ENCODE measurements at places on chromosomes 5 and 9.

- peak; percentile 47 for DNase-seq
These were observed 110.9 kb downstream of the FOXD1 start for GRCh38 chr5:73337586-73338255.

DNA sequence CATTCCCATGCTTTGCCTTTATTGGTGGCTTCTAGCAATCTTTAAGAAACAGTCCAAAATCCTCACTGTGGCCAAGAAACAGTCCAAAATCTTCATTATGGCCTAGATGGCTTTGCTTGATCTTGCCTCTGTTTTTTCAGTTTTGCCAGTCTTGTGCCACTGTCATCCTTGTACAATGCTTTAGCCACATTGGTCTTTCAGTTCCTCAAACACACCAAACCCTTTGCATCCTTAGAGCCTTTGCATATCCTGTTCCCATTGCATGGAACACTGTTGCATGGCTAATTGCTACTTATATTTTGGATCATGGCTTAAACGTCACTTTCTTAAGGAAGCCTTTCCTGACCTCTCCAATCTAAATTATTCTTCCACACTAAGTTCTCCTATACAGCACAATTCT, 22.1 kb downstream of the MRRF start:
- DNase-seq, result no peak

DNA sequence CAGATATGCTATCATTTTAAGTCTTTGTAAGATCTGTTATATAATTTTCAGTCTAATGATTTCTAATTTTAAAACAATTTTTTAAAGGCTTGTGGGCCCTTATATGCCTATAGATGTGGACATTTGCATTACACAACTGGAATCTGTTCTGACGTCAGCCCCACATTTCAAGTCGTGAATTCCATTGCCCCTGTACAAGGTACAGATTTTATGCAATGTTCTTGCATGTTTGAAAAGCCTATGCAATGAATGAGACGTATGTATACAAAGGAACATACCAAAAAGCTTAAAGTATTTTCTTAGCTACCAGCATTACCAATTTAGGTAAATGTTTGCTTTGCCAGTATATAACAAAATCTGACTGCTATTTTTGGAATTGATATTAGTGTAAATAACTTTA, 77.2 kb downstream of the ITGA1 start:
- DNase-seq, result no peak

DNA sequence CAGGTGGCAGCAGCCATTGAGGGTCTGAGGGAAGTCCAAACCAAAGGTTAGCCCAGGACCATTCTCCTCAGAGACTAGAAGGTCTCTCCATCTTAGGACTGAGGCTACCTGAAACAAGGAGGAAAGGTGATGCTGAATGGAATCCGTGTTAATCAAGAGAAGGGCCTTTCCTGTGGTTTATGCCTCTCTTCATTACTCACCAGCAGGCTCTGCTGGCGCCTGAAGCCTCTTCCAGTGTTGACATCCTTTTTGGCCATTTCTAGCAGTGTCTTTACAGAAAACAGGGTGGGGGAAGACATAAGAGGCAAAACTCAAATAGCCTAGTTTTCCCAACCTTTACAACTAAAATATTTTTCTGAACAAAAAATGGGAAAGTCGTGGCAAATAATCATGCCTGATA, 98.0 kb downstream of the ENC1 start:
- DNase-seq, result no peak

- no peak for DNase-seq
These were observed 192.8 kb upstream of the IZUMO3 start for GRCh38 chr9:24738421-24738961.

DNA sequence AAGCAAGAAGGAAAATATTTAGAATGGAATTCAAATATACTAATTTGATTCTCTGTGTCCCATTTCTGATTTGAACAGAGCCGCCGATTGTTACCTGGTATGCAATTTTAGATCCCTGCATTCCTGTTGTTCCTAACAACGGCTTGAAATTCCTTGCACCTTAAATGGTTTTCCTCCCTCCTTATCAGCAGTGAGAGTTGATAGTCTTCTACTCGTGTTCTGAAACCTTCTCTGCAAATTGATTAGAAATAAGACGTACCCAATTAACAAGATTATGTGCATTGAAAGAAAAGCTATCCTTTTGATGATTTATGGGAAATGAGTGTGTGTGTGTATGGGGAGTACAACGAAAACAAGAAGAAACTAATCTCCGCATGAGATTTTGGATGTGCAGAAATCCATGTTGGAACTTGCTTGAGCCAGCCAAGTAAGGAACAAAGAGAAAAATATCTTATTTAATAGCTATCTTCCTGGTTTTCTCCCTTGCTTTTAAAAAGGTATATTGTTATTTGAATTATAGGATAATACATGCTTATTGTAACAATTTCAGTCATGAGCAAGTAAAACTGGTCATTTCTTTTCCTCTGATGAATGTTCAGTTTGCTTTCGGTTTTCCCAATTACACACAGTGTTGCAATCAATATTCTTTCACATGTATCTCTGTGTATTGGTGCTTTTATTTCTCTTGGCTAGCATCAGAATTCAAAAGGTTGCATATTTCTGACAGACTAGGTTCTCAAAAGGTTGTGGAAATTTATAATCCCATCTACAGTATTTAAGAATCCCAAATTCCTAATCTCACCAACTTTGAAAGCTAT, 211.1 kb upstream of the ACTBL2 start:
- DNase-seq, result no peak

- DNase-seq, result no peak
These were observed 118.2 kb upstream of the TBC1D2 start for GRCh38 chr9:98373609-98374008.

GRCh38 chr9:4243877-4244812, 55.7 kb downstream of the GLIS3 start:
- DNase-seq, result no peak

GRCh38 chr5:24642022-24642421, 2.8 kb downstream of the CDH10 start:
- DNase-seq, result peak; percentile 49

DNA sequence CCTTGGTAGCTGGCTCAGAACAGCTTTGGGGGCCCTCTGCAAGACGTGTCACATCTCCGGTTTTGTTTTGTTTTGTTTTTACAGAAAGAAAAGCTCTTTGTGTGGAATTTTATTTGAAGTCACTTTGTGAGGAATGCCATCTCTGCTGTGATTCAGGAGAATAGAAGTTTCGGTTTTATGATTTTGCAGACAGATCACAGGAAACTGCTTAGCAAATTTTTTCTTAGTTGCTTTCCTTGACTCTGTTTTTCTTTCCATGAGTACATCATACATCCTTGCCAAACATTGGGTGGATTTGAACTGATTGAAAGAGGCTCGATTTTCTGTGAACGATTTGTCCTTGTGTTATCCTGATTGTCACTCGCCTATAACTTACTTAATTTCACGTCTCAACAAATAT, 5.1 kb downstream of the SEMA5A start:
- DNase-seq, result no peak

GRCh38 chr5:52150501-52150900, 637.2 kb upstream of the ITGA1 start:
- peak; percentile 59 for DNase-seq

DNA sequence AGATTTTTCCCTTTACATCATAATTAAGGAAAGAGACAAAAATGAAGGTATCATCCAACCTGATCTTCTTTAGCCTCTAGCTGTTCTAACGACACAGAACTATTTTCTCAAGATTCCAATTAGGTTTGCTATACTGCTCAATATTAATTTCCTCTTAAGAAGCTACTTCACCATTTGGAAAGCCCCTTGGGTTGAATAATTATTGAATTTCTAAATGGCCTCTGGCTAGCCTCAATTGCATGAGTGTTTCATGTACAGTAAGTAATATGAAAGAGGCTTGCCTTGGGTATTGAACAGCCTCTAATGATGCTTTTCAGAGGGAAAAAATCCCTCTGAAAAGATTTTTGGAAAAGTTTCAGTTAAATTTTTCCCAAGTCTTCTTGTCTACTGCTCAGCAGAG, 3.7 kb upstream of the MOB3B start:
- DNase-seq, result no peak

DNA sequence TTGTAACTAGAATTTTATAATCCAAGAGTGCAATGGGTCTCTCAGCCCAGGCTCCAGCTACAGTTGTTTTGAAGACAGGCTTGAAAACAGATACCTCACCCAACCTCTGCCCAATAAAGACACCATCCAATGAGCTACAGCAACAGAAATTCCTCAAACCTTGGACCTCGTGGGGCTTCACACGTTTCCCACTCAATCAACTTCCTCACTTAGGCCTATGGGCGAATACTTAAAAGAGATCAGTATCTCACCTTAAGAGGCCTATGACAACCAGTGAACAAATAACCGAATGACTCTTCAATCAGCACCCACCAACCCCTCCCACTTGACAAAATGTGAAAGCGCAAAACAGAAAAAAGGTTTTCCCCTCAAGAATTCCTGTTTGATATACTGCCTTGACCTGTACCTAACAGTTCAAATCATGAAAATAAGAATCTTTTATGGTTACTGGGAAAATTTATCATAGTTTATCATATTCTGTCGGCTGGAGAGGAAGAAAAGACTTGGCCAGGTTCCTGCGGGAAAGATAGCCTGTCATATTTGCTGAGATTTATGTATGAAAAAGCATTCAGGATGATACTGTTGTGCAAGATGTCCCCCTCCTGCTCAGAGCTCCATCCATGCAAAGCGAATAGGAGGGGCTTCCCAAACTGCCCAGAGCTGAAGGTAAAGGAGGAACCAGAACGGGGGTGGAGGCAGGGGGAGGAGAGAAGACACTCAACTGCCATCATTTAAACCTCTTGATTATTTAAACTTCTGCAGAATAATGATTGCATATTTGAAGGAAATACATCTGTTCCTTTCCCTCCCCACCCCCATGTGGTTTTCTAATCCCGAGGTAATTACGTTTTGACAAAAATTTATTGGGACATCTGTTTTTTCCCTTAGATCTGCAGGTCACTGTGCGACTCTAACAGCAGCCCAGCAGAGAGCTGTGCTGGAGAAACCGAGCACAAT, 256.3 kb downstream of the NFIB start:
- no peak for DNase-seq

DNA sequence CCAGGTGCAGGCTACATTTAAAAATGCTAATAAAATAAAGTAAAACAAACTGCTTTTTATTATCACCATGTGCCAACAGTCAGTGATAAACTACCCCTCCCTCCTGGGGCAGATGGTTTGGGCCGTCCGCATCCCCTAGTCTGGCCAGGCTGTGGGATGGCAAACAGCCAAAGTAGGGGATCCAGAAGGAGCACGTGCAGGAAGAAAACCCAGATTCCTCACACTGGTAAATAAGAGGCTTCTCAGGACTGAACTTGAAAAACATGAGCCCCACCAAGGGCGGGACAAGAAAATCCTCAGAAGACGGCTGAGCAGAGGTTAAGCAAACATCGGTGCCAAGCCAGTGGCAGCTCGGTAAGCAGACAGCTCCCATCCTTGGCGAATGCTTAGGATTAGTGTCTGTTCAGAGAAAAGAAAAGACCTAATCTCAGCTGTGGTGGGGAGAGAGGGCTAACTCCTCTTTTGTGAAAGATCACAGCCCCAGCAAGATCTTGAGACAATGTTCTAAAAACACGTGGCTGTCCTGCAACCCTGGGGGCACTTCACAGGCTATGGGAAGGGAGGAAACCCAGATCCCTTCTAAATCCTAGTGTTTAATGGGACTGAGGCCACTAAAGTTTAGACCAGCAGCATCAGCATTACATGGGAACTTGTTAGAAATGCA, 46.5 kb upstream of the GDNF start:
- no peak for DNase-seq

DNA sequence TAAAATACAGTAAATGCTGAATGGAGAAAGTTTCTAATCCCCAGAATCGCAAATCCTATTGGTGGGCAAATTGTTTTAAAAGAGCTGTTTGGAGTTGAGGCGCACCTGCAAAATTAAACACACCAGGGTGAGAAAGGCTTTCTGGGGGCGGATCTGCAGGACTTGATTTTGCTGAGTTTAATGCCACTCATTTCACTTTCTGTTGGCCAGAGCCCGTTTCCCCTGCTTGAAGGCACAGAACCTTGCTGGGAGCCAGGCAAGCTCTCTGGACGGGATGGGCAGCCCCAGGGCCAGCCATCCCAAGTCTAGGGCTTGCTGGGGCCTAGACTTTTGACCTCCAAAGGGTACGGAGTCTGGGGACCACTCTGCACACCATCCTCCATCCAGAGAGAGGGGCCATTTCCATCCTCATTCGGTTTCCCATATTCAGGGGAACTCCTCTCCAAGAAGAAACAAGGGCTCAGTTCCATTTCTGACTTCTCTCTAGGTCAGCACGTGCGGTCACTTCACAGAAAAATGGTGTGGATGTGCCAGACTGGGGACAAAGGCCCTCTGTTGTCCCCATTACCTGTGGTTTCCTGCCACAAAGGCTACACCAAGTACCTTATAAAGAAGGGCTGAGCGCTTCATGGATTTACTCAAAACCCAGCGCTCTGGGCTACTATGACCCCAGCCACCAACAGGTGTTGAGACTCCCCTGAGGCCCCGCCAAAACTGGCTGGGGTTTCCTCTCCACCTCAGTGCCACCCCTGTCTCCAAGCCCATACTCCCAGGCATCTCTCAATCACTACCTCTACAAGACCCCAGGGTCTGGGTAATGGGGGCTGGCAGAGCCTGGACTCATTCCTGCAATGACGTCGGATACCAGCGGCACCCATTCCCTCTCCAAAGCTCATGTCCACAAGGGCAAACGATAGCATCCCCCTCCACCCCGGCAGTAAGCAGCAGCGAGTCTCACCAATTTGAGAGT, 170.0 kb downstream of the AUH start:
- peak; percentile 22 for DNase-seq

- no peak for DNase-seq
These were observed 28.2 kb downstream of the WDR41 start for GRCh38 chr5:77463905-77464304.

DNA sequence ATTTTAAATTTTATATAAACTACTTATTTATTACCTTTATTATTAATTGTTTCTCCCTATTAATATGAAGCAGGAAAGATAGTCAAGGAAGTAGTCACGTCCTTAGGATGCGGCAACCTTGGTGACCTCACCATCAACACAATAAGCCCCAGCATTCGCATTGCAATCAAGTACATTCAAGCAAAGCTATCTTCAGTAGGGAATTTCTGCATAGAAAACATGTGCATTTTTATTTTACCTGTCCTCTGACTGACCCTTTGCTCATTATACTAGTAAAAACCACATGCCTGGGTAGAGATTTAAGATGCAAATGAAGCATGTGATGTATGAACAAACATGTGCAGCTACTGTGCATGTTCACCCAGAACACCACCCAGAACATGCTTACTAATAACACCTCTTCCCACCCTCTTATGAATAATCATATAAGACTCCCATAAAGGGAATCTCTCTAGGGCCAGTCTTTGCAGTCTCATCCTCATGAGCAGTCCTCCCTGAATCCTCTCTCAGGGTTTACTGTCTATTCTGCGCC, 869.6 kb downstream of the TAF11L14 start:
- DNase-seq, result no peak

DNA sequence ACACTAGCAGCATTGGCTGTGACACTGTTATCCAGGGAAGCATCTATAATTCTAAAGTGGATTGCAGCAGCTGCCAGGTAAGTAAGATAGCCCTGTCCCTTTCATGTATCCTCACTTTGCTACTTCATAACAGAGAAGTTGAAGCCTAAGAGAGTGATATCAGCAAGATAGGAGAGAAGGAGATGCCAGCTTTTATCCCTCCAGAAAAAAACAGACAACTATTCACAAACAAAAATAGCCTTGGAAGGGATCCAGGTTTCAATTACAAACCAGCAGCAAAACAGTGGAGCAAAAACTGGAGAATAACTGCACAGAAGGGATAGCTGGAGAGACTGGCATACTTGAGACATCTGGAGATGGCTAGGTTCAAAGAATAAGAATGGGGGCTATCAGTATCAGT, 19.6 kb upstream of the VCAN start:
- DNase-seq, result no peak

GRCh38 chr9:91214086-91214485, 147.6 kb downstream of the AUH start:
- no peak for DNase-seq

- DNase-seq, result no peak
These were observed 3.9 kb downstream of the SEPTIN8 start for GRCh38 chr5:132773114-132773513.
